T-helper 1 cell (primary cell): ENCODE measurements at places on chromosomes 2 and 18.

GRCh38 chr18:44539926-44540325 is 140.8 kb upstream of the SETBP1 start:
- DNase-seq = no peak

- no peak for DNase-seq
Measured at GRCh38 chr2:238691596-238692491, 156.0 kb upstream of the TWIST2 start.

DNA sequence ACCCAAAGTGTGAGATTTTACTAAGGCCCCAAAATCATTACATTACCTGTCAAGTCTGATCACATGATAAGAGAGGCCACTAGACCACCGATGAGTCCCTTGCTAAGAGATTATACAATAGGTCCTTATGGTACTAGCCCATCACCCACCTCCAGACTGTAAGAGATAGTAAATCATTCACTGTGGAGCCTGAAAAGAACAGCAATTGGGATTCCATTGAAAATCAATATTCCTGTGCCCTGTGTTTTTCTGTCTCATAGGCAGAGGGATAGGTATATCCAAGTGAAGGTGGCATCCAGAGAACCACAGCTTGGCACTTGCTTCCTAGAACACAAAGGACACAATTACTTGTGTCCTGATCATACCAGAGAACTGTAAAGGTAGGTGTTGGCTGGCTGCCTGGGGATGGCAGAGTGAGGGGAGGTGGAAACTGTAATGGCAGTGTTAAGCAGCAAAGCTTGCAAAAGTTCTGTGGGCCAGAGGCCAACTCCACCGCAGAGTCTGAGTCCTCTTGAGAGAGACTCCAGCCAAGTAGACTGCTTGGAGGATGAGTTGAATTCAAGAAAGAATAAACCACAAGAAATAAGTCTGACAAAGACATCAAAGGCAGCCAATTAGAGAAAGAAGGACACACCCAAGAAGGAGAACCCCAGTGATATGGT is 102.0 kb upstream of the PIEZO2 start:
- no peak for DNase-seq

- DNase-seq = no peak
Measured at GRCh38 chr18:7349181-7349837, 118.4 kb downstream of the LRRC30 start.

DNA sequence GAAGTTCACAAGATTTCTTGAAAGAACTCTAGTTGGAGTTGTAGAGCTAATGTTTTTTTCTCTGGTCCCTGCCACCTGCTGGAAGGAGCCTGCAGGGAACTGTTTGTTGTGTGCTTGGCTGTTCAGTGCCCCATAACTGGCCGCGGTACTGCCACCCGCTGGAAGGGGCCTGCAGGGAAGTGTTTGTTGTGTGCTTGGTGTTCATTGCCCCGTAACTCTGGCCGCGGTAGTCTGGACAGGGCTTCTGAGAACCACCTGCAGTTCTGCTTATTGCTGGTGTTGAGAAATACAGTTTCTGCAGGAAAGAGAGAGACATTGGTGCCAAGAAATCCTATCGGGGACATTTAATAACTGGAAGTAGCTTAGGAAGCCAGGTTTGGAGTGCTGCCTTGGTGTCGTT is 58.1 kb downstream of the AGAP1 start:
- DNase-seq = no peak

DNA sequence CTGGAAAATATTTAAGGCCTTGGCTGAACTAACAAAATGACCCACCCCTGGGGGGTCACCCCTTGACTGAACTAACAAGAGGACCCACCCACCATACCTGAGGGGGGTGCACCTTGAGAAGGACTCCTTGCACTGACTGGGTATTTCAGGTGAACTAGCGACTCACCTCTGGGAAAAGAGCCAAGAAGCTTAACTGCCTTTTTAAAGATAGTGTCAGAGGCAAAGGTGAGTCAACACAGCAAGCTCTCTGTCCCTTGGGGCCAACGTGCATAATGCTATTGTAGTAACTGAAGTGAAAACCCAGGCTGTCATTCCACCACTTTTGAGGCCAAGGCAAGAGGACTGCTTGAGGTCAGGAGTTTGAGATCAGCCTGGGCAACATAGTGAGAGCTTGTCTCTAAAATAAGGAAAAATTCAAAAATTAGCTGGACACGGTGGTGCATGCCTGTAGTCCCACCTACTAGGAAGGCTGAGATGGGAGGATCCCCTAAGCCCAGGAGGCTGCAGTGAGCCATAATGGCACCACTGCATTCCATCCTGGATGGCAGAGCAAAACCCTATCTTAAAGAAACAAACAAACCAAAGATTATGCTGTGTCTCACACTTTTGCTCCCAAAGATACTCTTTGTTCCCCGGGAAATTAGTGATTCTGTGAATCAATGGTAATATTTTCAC is 36.4 kb upstream of the ZCCHC2 start:
- DNase-seq = no peak

- no peak for DNase-seq
Measured at GRCh38 chr2:20600756-20601325, 50.1 kb downstream of the HS1BP3 start.

- no peak for DNase-seq
Measured at GRCh38 chr2:55957142-55957541, 33.6 kb upstream of the EFEMP1 start.

GRCh38 chr2:227759411-227760118 is 13.9 kb downstream of the SCYGR8 start:
- no peak for DNase-seq

DNA sequence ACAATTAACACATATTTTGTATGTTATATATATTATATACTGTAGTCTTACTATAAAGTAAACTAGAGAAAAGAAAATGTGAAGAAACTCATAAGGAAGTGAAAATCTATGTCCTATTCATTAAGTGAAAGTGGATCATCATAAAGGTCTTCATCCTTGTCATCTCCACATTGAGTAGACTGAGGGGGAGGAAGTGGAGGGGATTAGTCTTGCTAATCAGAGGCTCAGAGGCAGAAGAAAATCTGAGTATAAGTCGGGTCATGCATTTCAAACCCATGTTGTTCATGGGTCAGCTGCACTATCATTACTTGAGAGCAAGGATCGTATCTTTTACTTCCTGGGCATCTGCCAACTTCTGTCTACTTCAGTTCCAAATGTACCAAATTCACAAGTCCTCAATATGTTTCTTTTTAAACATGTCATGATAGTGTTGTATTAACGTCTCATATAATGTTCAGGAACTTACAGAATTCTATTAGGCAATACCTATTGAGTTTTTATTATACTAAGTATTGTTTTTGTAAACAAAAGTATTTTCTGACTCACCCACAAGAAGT is 208.9 kb upstream of the BOD1L2 start:
- no peak for DNase-seq

- no peak for DNase-seq
Measured at GRCh38 chr2:44821500-44821899, 120.0 kb upstream of the SIX3 start.

- no peak for DNase-seq
Measured at GRCh38 chr2:455015-455705, 167.3 kb upstream of the ALKAL2 start.

DNA sequence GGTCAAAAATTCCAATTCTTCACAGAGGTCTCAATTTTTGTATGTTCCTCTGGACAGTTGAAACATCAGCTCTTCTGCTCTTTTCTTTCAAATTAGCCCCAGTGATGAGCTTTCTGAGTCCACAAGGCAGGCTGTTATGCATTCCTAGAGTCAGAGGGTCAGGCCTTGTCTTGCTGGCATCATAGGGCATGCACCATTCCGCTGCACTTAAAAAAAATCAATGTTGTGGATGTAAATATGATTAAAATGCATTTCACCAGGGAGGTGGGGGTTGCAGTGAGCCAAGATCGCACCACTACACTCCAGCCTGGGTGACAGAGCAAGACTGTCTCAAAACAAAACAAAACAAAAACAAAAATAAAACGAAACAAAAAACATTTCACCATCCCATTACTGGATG is 465.3 kb downstream of the EIPR1 start:
- no peak for DNase-seq

- no peak for DNase-seq
Measured at GRCh38 chr2:66509326-66509811, 74.4 kb downstream of the MEIS1 start.

DNA sequence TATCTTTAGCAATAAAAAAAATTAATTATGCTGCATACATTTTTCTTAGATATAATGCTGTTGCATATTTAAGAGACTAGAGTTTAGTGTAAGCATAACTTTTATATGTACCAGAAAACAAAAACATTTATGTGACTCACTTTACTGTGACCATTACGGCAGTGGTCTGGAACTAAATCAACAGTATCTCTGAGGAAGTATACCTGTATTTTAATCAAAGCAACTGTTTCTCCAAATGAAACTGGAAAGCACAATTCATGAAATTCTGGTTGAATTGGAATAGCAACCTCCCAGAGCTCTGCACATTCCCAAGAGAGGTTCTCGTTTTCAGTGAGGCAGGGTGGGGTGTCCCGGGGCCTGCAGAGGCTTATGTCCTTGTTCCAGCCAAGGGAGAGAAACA is 112.2 kb upstream of the TACR1 start:
- no peak for DNase-seq

- DNase-seq = no peak
Measured at GRCh38 chr2:197258580-197258979, 52.0 kb downstream of the ANKRD44 start.

DNA sequence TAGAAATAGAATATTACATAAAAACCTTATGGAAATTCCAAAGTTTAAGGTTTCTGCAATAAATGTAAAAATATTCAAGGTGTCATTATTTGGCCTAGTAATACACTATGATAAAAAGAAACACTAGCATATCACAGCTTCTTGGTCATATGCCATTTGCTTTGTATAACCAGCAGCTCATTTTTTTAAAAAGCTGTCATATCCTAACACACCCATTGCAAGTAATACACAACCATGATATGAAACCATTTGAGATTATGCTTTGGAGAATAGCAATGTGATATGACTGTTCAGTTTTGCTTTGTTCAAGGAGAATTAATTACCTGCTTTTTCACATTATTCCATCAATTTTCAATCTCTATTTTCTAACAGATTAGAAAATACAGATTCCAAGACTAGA is 149.0 kb downstream of the IKZF2 start:
- no peak for DNase-seq

GRCh38 chr2:229375251-229375650 is 104.2 kb upstream of the PID1 start:
- DNase-seq = no peak

DNA sequence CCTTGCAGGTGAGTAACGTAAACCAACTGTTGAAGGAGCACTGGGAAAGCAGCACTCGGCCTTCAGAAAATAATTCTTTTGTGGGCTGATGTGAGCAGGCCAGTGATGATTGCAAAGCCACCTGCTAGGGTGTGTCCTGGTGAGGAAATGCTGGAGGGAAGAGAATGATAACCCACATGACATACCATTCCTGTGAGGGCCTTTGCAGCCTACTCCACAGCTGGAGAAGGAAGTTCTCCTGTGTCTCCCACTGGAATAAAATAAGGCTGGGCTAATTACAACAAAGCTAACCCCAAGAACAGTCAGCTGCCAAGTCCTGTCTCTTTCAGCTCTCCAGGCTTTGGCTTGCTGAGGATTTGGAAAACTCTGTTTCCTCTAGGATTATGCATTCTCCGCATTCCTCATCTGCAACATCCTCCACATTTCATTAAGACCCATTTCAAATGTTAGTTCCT is 16.7 kb upstream of the DSG1 start:
- DNase-seq = no peak

GRCh38 chr2:67701011-67701410 is 303.9 kb downstream of the ETAA1 start:
- no peak for DNase-seq

GRCh38 chr2:15818318-15818753 is 122.0 kb upstream of the MYCN start:
- no peak for DNase-seq

- no peak for DNase-seq
Measured at GRCh38 chr2:45162711-45163110, 153.5 kb upstream of the SIX2 start.

DNA sequence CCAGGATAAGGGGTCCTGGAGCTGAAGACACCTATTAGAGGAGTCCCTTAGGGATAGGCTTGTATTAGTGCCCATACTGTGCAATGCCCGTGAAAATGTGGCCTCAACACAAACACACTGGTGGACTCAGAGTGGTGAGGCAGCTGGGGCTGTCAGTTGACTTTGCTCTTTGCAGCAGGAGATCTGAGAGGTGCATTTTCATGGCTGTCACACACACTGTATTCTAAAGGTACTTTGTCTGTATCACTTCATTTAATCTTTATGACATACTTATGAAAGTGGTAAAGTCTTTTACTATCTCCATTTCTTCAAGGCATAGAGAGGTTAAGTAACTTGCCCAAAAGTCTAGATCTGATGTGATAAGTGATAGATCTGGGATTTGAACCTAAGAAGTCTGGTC is 55.1 kb upstream of the GCFC2 start:
- DNase-seq = no peak

GRCh38 chr2:227671170-227671905 is 4.7 kb downstream of the SCYGR5 start:
- no peak for DNase-seq

DNA sequence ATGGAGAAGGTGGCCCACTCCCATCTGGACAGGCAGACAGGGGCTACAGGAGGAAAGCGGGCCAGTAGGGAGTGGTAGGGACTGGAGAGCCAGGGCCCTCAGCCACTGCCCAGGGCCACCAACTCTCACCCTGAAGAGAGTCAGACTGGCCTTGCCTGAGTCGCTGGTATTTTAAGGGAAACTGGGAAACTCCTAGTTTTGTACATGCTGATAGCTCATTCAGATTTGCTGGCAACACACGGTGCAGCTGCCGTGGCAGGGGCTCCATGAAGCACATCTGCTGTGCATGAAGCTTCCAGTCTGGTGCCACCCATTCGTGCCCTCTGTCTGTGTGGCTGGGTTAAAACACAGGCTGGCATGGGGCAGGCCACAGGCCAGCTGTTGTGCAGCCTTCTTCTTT is 137.3 kb upstream of the GLI2 start:
- DNase-seq = no peak

DNA sequence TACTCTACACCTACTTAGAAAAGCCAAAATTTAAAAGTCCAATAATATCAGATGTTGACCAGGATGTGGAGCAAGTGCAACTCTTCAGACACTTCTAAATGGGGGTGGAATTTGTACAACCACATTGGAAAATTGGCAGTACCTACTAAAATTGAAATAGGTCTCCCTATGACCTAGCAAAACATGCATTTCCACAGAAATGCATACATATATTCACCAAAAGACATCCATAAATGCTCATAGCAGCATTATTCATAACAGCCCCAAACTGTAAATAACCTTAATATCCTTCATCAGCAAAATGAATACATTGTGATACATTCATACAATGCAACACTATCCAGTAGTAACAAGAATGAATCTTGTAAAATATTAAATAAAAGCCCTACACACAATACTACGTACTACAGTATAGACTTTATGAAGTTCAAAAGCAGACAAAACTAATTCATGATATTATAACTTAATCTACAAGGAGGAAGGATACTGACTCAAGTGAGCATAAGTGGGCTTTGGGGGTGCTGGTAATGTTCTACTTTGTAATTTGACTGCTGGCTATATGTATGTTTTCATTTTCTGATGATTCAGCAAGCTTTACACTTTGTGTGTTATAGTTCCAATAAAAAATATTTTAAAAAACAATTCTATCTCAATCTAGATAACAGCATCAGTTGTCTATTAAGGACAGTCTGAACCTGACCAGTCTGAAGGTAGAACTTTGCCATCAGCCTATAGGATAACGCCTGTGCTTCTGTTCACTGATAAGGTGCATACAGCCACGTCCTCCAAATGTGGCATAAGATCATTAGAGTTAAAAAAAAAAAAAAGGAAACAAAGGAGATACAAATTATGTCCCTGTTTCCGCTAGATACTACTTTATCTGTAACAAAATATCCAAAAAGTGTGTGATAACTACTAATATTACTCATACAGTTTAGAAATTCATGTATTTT is 6.6 kb upstream of the TNFRSF11A start:
- no peak for DNase-seq
